Germinal center (tissue), 1 donor: ENCODE measurements at places on chromosomes 5 and 9.

GRCh38 chr5:3300726-3301125 is 294.9 kb upstream of the IRX1 start:
- no peak for DNase-seq

- DNase-seq, result no peak
Observed at GRCh38 chr9:111451570-111451969, 32.6 kb downstream of the ECPAS start.

DNA sequence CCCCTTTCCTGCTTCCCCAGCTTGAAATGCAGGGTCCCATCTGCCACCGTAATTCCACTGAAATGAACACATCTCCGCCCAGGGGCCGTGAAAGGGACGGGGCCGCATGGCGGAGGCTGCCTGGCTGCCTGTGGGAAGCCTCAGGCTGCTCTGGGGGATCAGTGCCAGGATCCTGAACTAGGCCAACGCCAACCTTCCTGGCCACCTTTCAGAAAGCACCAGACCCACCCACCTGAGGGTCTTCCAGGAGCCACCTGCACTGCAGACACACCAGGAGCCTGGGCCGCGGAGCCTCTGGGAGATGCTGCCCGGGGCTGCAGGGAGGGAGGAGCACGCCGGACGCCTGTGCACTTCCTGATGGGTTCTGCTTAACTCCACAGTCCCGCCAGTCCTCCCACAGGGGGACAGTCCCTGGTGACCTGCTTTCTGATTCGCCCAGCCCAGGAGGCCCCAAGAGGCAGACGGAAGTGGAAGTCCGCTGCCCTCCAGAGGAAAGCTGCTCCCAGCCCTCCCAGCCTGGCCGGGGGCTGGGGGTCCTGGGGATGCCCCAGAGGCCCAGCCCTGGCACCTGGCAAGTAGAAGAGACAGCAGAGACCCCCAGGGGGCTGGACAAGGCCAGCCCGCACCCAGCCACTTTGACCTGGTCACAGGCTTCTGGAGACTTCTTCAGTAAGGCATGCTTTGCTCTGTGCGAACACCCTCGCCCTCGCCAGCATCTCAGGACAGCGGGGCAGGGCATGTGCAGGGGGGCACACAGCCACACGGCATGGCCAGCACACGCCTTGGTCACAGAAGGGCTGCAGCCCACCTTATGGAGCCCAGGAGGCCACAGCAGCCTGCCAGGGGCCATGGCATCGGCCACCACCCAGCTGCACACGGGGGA is at the start of gene CARD9:
TSS of gene CARD9 (minus strand) at position 370 of the 883 bp plus-strand sequence. CDS start 1,591 bp downstream, outside the sequence.
- no peak for DNase-seq

GRCh38 chr5:172165465-172165864 is 22.6 kb downstream of the STK10 start:
- DNase-seq, result no peak

GRCh38 chr5:1778138-1779020 is 21.3 kb downstream of the MRPL36 start:
- no peak for DNase-seq

GRCh38 chr9:4831944-4832343 is 39.2 kb downstream of the RCL1 start:
- DNase-seq, result no peak

GRCh38 chr9:8332331-8332650 is 532.7 kb upstream of the DMAC1 start:
- DNase-seq, result no peak
